ENCODE measurements at places on chromosomes 5 and 9.

- DNase-seq: no peak
These were observed 156.3 kb upstream of the MVB12B start for GRCh38 chr9:126170286-126170823.

DNA sequence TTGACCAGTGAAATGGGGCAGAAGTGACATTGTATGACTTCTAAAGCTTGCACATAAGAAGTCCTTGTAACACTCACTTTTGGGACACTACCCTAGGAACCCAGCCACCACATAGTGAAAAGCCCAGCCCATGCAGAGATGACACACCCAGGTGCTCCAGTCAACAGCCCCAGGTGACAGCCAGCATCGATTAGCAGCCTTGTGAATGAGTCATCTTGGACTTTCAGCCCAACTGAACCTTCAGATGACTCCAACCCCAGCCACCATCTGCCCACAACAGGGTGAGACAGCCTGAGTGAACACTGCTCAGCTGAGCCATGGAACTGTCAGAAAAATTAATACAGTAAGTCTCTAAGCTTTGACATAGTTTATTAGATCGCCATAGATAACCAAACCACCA is 458.6 kb downstream of the ZSWIM6 start:
- DNase-seq: no peak

DNA sequence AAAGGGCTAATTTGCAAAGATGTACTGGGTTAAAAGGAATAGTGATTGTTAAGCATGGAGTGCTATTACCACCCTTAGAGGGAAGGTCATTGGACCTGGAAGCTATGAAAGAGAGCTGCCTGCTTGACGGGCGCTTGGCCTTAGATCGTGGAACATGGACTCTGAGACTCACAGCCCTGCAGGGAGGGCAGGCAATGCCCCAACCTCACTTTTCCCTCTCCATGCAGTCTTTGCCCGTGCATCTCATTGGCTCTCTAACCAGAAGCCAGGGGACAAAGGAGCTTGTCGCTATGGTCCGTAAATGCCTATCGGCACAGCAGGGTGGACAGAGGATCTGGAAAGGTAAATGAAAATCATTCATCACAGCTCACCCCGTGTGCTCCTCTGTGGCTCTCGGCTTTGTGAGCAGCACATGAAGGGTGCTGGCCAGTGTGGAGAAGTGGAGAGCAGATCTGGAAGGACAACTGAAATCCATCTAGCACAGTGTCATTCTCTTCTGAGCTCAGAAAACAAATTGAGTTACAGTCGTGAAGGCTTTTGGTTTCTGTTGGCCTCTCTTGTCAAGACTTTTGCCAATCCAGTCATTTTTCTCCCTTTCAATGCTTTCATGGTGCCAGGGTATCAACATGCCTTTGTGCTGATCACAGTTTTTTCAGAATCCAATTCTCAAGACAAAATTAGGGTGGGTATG is 186.2 kb downstream of the SNX18 start:
- DNase-seq: no peak

GRCh38 chr5:148823871-148824270 is 2.5 kb upstream of the ADRB2 start:
- DNase-seq: no peak

DNA sequence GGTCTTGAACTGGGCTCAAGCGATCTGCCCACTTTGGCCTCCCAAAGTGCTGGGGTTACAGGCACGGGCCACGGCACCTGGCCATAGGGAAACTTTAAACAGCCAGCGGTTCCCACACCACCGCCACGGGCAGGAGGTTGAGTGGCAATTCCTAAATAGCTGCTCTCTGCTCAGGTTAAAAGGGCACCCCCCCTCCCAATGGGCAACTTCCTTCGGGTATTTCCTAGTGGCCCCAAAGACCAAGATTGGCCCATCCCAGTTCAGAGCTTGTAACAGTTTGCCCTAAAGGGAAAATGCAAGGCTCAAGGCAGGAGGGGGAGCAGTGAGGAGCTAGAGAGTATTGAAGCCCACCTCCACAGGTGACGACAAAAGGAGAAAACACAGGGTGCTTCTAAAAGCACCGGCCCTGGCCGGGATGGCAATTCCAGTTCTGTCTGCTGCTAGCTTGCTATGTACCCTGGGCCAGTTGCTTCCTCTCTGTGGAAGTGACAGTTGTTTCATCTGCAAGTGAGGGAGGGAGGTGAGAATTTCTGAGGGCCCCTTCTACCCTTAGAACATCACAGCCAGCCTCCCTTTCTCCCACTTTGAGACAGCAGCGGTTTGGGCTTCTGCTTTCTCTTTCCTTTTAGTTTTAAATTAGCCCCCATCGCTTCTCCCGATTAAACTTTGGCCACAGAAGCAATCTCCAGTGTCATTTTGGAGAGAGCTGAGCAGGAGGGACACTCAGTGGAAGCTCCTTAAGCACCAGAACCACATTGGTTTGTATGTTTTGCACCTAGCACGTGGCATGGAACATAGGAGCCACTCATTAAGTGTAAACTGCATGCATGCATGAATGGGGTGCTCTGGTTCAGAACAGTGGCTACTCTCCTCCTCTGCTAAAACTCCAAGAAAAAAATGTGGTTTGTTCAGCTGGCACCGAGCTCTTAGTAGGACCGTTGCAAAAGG is 17.3 kb upstream of the TNIP1 start:
- DNase-seq: no peak

GRCh38 chr5:124736082-124736804 is 10.2 kb downstream of the ZNF608 start:
- no peak for DNase-seq

- DNase-seq: no peak
These were observed 93.6 kb upstream of the MTAP start for GRCh38 chr9:21708856-21709255.

DNA sequence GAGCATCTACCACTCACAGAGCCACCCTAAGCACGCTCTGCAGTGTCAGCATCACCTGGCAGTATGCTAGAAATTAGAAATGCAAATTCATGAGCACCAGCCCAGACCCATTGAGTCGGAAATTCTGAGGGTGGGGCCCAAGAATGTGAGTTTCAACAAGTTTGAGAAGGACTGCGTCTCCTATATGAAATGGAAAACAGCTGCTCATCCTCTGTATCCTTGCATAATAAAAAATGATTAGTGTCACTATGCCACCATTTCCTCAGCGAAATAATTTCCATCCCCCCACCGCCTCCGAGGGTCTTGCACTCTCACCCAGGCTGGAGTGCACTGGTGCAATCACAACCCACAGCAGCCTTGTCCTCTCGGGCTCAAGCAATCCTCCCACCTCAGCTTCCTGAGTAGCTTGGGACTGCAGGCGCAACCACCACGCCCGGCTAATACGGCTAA is 1.3 kb upstream of the IQGAP2 start:
- DNase-seq: no peak

DNA sequence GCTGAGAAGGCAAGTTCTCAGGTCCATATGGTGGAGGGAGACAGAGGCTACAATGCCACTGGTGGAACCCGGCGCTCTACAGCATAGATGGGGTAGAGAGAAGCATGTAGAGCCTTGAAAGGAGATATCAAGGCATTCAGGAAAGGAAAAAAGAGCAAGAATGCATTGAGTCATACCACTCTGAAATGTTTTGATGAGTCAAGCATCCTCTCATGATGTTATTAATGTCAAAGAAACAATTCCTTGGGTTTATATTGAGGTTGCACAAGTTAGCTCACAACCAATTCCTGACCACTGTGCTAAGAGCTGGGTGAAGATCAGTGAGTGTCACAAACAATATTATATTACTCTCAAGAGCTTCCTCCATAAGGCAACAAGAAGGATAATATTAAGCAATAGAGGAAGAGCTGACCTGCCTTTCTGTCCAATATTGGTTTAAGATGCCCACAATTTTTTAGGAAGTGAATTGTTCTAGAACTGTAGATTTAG is 178.0 kb downstream of the RFK start:
- no peak for DNase-seq

GRCh38 chr9:2545881-2546490 is 75.6 kb upstream of the VLDLR start:
- DNase-seq: peak; percentile 21

GRCh38 chr5:158594595-158595242 is 505.0 kb downstream of the EBF1 start:
- no peak for DNase-seq

DNA sequence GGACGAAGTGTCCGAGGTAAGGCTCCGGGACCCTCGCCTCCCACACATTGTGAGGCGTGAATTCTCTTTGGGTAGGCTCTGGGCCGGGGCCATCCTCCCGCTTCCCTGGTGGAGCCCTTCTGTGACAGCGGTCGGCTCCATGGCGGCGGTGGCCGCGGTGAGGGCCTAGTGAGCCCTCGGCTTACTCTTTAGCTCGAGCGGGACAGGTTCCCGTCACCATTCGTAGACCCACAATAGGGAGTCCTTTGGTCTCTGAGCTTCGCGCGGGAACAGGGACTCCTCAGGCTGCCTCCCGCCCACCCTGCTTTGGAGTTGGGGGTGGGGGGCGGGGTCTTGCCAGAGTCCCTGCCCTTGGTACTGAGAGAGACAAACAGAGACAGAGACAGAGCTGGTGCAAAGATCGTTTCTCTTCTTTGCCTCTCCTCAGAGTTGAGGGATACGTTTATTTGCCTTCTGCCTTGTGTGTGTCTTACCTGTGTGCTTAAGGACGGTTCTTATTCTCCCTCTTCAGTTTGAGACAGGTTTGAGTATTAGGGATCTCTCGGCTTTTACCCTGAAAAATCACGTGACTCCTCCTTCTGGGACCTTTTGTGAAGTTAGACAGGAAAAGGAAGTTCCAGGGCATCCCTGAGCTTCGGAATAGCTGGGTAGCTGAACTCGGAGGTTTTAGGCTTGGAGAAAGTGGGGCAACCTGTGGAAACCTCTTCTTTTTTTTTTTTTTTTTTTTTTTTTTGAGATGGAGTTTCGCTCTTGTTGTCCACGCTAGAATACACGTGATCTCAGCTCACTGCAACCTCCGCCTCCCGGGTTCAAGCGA is 833 bp downstream of the ANKHD1 start:
- DNase-seq: peak; percentile 19

- no peak for DNase-seq
These were observed 87.4 kb downstream of the CYLC2 start for GRCh38 chr9:103082494-103082893.

GRCh38 chr5:159897786-159898393 is 18.4 kb upstream of the ADRA1B start:
- DNase-seq: no peak

- DNase-seq: peak; percentile 70
These were observed 115.4 kb upstream of the PPP2R2B start for GRCh38 chr5:146993876-146994530.

- DNase-seq: no peak
These were observed 22.4 kb upstream of the GTF3C5 start for GRCh38 chr9:133008406-133008805.

- DNase-seq: no peak
These were observed 1.9 kb upstream of the SLC31A2 start for GRCh38 chr9:113148781-113149510.

DNA sequence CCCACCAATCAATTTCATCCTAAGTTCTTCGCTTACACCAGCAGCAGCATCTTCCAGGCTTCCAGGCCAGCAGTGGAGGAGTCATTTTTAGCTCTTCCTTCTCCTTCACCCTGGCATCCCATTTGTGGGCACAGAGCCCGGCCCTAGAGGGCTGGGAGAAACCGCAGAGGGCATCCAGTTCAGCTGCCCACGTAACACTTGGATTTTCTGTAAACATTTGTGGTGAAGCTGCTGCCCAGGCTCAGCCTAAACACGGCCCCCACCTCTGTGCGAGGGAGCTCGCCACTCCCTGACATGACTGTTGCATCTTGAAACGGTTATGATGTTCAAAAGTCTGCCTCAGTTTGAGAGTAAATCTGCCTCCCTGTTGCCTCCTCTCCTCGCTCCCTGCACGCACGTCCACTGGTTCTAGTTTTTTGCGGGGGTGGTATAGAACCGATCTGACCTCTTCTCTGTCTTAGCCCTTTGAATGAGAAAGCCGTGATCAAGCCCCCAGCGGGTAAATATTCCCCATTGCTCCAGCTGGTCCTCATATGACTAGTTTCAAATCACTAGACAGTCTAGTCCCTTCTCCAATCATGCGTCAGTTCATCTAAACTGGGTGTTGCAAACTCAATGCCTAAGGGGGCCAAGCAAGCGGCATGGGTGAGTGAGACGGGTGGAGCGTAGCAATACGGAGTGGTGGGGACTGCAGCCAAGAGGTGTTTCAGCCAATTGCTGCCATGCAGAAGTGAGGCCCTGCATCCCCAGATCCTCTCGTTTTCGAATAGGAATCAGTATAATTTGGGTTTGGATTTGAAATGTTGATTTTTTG is 34.9 kb upstream of the N4BP3 start:
- no peak for DNase-seq

GRCh38 chr9:86352440-86353077 is 1.7 kb downstream of the TUT7 start:
- DNase-seq: no peak

DNA sequence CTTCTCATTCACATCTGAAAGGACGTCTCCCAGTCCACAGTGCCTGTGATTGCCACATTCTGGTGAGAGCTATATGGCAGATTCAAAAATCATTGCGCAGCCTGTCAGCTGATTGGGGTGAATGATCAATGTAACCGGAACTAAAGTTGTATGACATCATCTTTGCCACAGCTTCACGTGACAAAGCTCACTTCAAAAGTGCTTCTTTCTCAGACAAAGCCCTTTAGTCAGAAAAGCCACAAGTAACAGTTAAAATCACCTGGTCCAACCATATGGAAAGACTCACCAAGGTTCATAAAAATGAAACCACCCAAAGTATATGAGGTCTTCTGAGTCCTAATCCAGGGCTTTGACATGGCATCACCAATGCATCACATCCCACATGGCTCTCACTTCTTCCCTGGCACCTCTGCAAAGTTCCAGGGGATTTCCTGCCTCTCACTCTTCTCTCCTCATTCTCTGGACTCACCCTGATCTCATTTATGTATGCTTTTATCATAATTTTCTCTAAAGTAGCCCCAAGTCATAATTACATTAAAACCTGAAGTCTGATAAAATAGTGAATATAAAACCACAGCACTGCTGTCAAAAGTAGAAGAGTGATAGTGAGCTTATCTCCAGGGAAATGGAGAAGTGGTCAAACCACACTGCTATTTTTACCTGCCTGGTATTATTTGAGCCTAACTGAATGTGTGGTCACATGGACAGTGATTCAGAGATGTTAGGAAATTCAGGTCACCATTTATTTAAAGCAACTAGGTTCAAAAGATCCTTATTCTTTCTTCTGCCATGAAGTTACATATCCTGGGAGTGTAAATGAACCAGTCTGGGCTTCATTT is 193.1 kb upstream of the PTGER4 start:
- peak; percentile 54 for DNase-seq

DNA sequence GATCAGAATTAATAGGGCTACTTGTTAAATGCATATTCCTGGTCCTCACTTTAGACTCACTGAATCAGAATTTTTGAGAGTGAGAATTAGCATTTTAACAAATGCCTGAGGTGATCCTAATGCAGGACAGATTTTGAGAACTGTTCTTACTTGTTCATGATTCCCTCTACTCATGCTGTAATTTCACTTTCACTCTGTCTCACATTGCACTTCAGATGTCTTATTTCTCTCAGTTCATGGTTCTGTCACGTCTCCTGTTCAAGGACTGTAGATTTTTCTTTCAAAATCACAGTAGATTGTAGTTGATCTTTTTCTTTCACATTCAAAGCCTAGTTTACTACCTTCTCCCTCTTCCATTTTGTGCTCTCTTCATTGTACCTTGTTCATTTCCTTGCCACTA is 54.3 kb downstream of the ADGRV1 start:
- no peak for DNase-seq

Measured in globus pallidus (tissue), 1 donor.